ENCODE measurements at places on chromosomes 12 and 14.

- peak; percentile 11 for DNase-seq
These were observed 187.2 kb upstream of the NEDD1 start for GRCh38 chr12:96719660-96720362.

- DNase-seq = no peak
These were observed 99.9 kb upstream of the MYF6 start for GRCh38 chr12:80607361-80608135.

GRCh38 chr12:123351349-123351748 is 13.3 kb downstream of the SBNO1 start:
- no peak for DNase-seq

GRCh38 chr12:75816897-75817296 is 214.7 kb downstream of the PHLDA1 start:
- DNase-seq = peak; percentile 79

- peak; percentile 24 for DNase-seq
These were observed at the start of gene NEUROD4 for GRCh38 chr12:55019784-55020183. TSS of gene NEUROD4 (plus strand) at chr12:55019974. CDS start at chr12:55026440, 6,466 bp downstream.

DNA sequence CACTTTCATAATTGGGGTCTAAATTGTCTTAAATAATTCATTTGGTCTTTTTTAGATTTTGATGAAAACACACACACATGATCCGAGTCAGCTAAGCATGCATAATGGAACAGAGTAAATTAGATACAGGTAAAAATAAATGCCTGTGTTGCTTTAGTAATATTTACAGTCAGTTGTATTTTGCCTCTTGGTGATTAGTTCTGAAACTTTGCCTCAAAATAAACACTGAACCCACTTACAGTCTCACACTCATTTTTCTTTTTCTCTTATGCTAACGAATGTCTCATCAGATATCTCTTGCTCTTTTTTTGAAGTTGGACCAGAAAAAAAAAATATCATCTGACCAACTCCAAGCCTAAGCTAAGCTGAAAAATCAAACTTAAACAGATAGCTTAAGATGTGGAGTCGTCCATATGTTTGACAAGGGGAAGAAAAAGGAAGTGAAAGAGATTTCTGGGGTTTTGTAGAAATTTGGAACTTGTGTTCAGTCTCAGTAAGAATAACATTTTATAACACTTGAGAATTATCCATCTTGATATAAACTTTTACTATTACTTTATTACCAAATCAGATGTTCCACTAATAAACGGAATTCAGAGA is 592.5 kb downstream of the RPL10L start:
- DNase-seq = no peak

- DNase-seq = no peak
These were observed 79.2 kb downstream of the B4GALNT3 start for GRCh38 chr12:538731-539539.

DNA sequence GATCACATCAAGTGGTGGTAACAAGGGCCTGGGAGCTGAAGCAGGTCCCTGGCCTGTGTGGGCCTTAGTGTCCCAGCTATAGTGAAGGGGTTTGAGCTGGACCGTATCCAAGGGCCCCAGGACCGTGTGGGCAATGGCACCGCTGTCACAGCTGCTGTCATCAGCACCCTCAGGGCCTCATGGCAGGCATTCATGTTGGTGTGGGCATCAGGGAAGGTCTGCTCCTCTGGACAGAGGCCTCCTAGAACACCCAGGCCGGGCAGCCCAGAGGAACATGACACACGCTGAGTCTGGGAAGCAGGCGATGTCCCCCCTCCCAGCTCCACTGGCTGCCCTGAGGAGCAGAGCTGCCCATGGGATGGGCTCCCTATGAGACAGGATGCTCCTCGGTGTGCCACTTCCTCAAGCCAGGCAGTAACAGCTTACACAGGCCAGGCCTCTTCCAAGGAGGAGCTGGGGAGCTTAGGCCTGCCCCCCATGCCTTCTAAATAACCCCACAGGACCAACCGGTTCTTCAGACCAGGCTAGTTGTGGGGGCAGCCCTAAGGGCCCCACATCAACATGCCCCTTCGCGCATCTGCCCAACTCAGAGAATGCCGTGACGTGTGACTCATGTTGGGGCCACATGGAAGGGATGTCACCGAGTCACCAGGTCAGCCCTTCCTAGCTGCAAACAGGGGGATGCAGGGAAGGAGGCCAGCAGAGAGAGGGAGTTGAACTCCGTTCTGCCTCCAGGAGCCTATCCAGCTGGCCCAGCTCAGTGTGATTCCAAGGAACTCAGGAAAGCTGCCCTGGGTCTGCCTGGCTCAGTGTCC is 80.4 kb downstream of the PITPNM2 start:
- DNase-seq = no peak

GRCh38 chr14:104237651-104238423 is 99.5 kb downstream of the KIF26A start:
- no peak for DNase-seq

- DNase-seq = no peak
These were observed 179.2 kb downstream of the CACNA1C start for GRCh38 chr12:2231956-2232355.

- DNase-seq = no peak
These were observed 85.7 kb downstream of the BORCS5 start for GRCh38 chr12:12442548-12443071.

- DNase-seq = no peak
These were observed 268.8 kb upstream of the BTG1 start for GRCh38 chr12:92414170-92415070.

DNA sequence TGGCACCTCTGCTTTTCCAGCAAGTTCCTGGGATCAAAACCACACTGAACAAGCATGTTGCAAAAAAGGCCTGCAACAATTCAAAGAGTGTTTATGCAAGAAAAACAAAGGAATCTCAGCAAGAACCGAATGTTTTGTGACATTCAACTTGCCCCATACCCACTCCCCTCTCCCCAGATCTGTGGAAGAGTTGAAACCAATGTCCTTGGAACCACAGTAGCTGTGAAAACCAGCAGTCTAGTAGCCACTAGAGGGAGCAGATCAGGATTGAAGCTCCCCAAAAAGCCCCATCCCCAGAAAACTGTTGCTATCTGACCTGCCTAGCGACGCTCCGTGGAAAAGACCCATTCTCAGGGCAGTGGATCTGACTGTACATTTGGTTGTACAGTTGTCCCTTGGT is 27.1 kb downstream of the PRKAB1 start:
- peak; percentile 16 for DNase-seq

- peak; percentile 1 for DNase-seq
These were observed 87.7 kb downstream of the C12orf75 start for GRCh38 chr12:105418229-105418628.

DNA sequence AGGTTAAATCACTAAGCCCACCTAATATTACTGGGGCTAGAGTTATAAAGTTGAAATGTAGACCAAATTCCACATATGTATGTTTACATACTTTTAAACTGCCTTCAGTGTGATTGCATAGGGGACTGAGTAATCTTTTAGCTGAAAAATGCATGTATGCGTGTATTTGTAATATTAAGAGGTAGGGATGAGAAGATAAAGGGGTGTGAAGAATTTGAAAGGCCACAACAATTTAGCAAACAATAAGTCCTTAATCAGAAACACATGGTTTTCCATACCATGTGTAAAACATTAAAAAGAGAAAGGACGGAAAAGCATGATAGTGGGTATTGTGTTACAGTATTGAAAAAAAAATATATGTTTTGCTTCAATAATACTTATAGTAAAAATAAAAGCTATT is 919.9 kb upstream of the FLRT2 start:
- no peak for DNase-seq

- DNase-seq = no peak
These were observed 43.2 kb downstream of the APPL2 start for GRCh38 chr12:105192624-105193225.

DNA sequence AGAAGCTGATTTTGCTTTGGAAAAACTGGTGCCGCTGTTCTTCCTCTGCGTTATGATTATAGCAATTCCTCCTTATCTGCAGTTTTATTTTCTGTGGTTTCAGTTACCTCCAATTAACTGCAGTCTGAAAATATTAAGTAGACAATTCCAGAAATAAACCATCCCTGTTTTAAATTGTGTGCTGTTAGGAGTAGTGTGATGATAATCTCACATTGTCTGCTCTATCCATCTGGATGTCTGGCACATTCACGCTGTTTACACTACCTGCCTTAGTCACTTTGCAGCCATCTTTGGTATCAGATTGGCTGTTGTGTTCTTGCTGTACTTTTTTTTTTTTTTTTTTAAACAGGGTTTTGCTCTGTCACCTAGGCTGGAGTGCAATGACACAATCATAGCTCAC is 141.0 kb downstream of the GRIP1 start:
- no peak for DNase-seq

- no peak for DNase-seq
These were observed 98.5 kb downstream of the ARID2 start for GRCh38 chr12:45827974-45828373.

GRCh38 chr14:99199846-99200653 is 71.9 kb downstream of the BCL11B start:
- DNase-seq = no peak

- DNase-seq = no peak
These were observed 49.1 kb downstream of the PTGER2 start for GRCh38 chr14:52363041-52363704.

DNA sequence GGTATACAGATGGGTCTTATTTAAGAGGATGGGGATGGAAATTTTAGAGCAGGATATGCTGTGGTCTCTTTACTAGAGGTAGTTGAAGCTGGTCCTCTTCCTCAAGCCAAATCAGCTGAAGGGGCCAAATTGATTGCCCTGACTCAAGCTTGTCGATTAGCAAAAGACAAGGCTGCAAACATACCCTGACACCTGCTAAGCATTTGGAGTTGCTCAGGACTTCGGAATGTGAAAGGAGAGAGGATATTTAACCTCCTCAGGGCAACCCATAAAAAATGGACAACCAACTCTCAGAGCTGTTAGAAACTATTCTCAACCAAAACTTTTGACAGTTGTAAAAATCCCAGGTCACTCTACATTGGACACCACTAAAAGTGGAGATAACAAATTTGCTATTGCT is 15.6 kb downstream of the PTGDR start:
- DNase-seq = no peak

DNA sequence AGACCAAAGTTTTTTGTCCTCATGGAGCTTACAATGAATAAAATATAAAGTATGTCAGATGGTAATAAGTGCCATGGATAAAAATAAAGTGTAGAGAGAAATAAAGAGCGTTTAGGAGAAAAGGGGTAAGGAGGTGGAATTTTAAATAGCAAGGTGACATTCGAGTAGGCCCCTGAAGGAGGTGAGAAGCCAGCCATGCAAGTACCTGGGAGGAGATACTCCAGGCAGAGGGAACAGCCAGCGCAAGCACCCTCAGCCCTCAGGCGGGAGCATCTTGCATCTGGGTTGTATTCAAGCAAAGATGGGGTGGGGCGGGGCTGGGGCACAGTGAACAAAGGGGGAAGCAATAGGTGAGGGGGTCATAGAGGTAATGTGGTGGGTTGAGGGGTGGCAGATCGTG is 4.3 kb downstream of the TBC1D30 start:
- no peak for DNase-seq

DNA sequence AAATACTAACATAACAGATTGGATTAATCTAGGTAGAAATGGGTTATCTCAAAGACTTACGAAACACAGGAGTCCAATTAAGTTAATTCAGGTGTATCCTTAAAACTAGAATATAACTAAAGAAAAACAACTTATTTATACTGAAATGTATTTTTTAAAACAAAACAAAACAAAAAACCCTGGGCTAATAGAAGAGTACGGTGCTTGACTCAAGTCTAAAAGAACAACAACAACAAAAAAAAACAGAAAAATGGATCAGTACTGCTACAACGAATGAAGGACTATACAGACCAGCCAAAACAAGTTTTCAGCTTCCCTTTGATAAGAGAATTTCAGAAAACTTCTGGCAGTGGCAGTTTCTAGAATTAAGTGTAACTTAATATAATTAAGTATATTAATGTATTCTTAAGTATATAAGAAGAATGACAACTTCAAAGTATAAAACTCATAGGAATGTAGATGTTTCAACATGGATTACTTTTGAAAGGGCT is 120.1 kb upstream of the EGLN3 start:
- DNase-seq = no peak

DNA sequence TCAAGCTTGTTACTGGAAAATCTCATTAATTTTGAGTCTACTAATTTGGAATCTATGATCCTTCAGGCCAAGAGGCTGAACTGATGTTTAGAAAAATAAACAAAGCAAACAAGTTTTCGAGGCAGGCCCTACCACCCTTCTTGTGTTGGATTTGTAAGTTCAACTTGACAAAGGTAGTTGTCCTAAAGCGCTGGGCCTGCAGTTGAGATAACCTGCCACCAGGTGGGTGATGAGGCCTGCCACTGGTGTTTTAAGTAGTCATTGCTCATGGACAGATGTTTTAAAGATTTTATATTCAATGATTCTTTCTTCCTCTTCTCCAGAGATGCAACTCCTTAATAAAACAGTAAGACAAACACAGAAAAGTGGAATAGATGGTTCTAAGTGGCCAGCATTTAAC is 19.4 kb downstream of the ACVRL1 start:
- no peak for DNase-seq

GRCh38 chr12:69619050-69619449 is 8.3 kb upstream of the LRRC10 start:
- no peak for DNase-seq

DNA sequence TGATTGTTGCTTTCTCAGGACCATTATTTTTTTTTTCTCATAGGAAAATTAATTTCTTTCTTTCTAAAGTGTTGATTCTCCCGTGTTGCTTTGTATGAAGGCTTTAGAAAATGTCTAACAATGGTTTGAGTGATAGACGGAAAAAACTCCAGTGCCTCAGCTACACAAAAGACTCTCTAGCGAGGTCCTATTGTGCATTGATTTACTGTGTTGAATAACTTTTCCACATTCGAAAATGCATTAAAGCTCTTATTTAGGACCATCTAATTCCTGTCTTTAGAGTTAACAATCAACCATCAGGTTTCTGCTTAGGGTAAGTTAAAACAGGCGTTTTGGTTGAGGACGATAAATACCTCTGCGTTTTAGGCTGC is 99.6 kb downstream of the PTPN11 start:
- DNase-seq = no peak

GRCh38 chr14:89952576-89952975 is 2.0 kb downstream of the EFCAB11 start:
- no peak for DNase-seq

DNA sequence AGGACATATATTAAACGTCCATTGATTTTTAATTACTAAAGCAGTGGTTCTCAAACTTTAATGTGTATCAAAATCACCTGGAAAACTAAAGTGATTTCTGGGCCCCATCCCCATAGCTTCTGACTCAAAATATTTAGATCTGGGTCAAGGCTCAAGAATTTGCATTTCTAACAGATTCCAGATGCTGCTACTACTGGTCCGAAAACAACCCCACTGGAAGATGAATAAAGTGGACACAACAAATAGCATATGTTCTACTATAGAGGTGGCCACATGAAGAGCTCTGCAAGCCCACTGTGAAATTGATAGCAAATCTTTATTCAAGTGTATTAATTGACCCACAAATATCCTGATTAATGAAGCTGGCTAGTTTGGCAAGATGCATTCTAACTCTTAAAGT is 69.4 kb downstream of the SPATA7 start:
- no peak for DNase-seq

DNA sequence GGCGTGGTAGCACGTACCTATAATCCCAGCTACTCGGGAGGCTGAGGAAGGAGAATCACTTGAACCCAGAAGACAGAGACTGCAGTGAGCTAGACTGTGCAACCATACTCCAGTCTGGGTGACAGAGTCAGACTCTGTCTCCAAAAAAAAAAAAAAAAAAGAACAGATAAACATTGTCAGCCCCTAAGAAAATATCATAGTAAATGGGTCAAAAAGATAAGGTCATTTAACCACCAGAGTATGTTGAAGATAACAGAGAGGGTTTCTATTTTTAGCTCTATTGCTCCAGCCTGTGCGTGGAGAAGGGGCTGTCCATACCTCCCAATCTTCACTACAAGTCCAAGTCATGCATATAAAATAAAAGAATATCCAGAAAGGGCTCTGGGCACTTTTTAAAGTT is 15.4 kb downstream of the LGMN start:
- DNase-seq = no peak

- DNase-seq = no peak
These were observed 14.6 kb downstream of the CLMN start for GRCh38 chr14:95305145-95305544.

Measured in SW 1271 (cell line).